ENCODE measurements at places on chromosomes 4 and X.

GRCh38 chrX:139692506-139692849, 15.5 kb downstream of the MCF2 start:
- DNase-seq: no peak

GRCh38 chrX:132435222-132435621, 53.6 kb downstream of the MBNL3 start:
- DNase-seq: no peak

DNA sequence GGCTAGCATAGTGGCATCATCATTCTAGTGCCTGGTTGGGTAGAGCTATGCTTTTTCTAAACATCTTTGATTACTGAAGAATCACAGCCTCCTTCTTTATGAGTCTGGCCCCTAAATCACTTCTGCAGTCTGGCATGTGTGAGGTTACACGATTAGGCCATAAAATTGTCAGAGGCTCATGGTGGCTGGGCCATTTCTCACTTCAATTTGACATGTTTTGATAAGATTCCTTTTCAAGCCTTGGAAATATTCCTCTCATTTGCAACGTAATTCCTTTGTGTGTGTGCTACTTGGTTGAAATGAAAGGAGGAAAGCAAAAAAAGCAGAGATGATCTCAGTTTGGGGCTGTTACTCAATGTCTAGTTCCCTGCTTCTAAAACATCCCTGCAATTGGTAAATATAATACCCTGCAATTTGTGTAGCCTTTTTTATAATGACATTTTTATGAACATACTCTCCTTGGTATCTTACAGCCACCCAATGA, 6.2 kb downstream of the CCKAR start:
- no peak for DNase-seq

DNA sequence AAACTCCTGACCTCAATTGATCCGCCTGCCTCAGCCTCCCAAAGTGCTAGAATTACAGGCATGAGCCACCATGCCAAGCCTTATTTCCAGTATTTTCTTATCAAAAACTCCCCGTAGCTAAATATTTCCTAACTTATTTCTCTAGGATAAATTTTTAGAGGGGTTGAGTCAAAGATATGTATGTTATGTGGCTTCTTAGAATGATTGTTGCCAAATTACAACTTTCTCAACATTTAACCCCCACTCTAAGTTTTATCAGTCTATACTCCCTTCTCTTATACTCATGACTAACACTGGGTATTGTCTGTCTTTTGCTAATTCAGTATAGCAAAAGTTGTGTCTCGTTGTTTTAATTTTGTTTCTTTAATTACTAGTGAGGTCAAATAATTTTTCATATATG, 187.7 kb upstream of the LNX1 start:
- DNase-seq: no peak

- DNase-seq: peak; percentile 54
Measured at GRCh38 chrX:25025615-25026014, 9.8 kb upstream of the ARX start.

- DNase-seq: no peak
Measured at GRCh38 chr4:127788517-127788916, 6.4 kb downstream of the HSPA4L start.

GRCh38 chrX:40122487-40122886, 24.7 kb upstream of the BCOR start:
- no peak for DNase-seq

DNA sequence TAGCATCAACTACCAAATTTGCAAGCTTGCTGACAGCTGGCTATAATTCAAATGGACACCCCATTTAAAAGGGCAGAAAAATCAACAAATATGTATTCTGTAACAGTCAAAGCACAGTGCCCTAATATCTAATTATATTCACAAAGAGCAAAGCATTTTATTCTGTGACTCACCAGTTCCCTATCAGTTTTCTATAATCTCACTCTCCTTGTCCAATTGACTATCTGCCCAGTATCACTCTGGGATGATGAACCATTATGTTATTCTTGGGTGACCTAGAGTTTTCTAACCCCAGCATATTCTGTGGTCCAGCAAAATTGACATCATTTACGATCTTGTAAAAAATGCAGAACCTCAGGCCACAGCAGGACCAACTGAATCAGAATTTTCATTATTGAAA, 82.0 kb upstream of the FREM3 start:
- no peak for DNase-seq

DNA sequence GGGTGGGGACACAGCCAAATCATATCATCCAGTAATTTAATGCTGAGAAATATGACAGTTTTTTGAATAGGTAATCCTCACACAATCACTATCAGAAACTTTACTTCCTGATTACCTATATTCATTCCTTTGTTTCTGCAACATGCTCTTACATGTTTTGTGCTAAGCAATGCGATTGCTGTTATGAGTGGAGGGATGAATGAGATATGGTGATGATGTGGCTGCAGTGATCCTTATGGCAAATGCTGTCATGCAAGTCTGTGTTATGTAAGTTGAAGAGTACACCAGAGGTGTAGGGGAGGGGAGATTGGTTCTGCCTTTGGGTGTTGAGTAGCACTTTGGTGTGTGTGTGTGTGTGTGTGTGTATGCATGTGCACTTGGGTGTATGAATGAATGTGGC, 14.6 kb downstream of the HERC3 start:
- DNase-seq: no peak

GRCh38 chr4:112322866-112323265, 25.7 kb downstream of the ALPK1 start:
- DNase-seq: no peak

DNA sequence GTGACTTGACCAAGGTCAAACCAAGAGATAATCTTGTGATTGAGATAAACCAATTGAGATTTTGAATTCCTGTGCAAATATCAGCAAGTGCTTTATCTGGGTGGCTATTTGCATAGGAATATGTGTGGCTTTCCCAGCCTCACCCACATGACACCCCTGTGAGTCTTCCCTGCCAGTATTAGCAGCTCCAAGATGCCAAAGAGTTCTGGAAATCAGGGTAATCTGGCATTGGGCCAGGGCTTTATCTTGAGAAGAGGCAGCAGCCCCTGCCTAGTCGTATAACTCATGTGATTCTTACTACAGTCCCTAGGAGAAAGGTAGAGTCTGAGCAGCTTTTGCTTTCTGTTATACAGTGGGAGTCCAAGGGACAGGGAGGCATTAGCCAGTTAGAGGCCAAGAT, 87.7 kb downstream of the RLIM start:
- DNase-seq: no peak

DNA sequence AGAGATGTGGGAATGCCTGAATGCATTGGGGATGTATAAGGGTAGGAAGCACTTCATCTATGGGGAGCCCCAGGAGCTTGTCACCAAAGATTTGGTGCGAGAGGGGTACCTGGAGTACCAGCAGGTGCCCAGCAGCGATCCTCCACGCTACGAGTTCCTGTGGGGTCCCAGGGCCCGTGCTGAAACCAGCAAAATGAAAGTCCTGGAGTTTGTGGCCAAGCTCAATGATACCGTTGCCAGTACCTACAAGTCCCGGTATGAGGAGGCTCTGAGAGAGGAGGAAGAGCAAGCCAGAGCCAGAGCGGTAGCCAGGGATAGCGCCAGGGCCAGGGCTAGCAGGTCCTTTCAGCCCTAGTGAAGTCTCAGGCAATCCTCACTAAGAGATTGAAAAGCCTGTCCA, 3.8 kb downstream of the MAGEB17 start:
- DNase-seq: no peak

GRCh38 chr4:24799196-24799543, 3.8 kb downstream of the SOD3 start:
- DNase-seq: no peak

DNA sequence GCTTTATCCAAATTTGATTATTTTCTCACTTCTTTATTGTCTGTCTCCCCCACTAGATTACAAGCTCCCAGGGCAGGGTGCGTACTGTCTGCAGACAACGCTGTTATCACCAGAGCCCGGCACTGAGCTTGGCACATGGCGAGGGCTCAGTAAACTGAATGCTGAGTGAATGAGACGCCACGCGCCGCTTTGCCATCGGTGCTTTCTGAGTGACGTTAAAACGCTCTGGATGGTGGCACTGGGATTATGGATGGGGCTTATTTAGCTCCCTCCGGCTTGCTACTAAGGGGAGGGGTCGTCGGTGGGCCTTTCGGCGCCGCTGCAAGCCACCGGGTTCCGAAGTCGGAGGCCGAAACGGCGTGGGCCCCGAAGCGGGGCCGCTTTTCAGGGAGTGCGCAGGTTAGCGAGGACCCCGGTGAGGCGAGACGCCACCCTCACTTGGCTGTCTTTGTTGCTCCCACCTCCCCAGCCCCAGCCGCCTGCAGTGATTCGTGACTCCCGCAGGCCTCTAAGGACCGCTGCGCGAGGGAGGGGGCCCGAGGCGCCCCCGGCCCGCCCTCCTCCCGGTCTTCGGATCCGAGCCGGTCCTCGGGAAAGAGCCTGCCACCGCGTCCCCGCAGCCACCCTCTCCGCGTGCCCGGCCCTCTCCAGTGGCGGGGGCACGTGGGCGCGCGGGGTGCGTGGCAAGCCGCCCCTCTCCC, 569 bp upstream of the FHL1 start:
- DNase-seq: no peak

DNA sequence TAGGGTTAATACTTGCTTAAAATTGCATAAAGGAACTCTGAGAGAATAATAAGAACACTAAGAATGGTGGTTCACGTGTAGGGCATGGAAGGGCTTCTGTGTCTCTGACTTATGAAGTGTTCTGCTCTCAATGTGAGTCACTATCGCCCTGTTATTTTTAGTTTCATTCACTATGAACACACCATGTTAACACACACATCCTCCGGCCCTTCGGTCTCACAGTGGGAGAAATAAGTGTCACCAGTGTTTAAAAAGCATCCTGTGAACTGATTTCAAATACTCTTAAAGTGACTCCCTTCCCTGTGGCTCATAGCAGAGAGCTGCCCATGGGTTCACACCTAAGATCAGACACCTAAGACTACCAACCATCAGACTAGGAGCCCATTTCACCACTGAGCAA, 33.8 kb upstream of the FGFBP2 start:
- DNase-seq: no peak

DNA sequence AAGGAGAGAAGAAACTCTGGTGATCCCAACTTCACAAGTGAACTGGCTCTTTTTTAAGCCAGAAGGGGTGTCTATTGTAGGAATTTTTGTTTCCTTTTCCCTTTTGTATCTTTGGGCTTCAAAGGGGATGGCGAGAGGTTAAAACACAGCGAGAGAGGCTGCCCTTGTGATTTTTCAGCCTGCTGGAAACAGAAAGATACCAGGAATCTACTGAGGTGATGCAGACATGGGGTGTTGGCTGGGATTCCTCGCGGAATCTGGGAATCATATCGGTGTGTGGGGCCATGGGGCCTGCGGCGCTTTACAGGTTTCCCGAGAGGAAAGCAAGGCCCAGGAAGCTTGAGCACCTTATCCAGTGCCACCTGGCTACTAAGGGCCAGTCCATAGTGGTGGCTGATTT, 99.4 kb upstream of the STX18 start:
- no peak for DNase-seq

- DNase-seq: no peak
Measured at GRCh38 chr4:101102114-101102742, 245.1 kb downstream of the PPP3CA start.

- DNase-seq: no peak
Measured at GRCh38 chrX:103789004-103789403, 12.4 kb downstream of the PLP1 start.

GRCh38 chr4:42942216-42942615, 49.7 kb downstream of the GRXCR1 start:
- DNase-seq: no peak

DNA sequence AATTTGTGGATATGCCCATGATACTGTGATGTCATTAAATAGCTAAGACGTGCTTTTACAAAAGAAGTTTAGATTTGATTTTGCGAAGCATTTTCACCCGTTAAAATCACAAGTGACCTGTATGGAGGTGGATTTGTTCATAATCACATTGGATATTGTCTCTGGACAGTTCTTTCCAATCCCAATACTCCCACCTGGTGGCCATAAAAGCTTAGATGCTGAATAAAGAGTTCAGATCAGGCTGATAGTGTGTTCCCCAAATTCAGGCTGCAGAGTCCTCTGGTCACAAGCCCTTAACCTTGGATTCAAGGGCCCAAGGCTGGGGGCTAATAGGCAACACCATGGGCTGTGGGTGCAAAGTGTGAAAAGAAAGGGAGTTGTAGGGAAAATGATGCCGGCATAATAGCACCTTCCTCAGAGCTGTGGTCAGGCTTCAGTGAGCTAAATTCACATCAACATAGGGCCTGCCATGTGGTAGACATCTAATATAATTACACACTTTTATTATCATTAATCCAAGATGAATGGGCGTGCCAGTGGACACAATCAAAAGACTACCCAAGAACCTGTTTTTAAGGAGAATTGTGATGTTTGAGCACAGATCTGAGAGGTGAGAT, 28.1 kb downstream of the SMIM43 start:
- DNase-seq: no peak

DNA sequence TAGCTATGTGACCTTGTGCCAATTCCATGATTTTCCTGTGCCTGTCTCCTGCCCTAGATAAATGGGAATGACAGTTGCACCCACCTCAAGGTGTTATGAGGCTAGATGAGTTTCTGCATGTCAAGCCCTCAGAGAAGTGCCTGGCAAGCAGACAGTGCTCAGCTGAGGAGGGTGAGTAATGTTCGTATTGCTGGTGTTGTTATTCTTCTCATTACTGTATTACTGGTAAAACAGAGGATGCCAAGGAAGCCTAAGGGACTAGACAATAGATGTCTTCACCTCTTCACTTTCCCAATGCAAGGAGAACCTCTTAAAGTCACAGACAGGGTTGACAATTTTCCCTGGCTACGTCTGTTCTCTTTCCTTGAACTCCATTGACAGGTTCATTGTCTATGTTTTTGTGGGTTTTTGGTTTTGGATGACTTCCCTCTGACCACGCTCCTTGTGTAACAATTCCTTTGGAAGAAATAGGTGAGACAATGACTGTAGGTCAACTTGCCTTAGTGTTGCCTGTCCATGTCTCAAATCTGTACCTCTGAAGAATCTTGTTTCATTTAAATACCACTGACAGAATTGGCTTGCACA, 19.2 kb downstream of the ETDC start:
- DNase-seq: no peak

DNA sequence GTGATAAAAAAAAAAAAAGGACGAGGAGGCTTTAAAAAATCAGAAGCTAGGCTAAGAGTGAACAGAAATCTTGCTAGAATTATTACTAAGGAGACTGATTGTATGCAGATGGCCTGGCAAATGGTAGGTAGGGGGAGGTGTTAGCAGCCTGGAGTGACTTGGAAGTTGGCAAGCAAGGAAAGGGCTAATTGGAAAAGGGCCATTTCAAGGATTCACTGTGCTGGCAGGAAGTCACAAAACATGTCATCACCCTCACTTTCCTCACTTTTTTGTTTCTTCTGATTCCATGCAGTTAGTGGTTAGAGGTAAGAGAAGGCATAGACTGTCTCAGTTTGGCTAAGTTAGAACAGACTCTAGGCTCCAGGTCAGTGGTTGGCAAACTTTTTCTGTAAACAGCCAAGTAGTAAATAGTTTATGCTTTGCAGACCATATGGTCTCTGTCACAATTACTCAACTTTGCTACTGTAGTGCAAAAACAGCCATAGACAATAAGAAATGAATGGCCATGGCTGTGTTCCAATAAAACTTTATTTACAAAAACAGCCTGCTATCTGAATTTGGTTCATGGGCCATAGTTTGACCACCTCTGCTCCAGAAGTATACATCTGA, 646.5 kb upstream of the ACTRT1 start:
- DNase-seq: no peak

Data from NCI-H748 treated with DMSO at 0.1 percent for 48 hours (cell line).